ENCODE measurements at places on chromosomes 4 and X.

DNA sequence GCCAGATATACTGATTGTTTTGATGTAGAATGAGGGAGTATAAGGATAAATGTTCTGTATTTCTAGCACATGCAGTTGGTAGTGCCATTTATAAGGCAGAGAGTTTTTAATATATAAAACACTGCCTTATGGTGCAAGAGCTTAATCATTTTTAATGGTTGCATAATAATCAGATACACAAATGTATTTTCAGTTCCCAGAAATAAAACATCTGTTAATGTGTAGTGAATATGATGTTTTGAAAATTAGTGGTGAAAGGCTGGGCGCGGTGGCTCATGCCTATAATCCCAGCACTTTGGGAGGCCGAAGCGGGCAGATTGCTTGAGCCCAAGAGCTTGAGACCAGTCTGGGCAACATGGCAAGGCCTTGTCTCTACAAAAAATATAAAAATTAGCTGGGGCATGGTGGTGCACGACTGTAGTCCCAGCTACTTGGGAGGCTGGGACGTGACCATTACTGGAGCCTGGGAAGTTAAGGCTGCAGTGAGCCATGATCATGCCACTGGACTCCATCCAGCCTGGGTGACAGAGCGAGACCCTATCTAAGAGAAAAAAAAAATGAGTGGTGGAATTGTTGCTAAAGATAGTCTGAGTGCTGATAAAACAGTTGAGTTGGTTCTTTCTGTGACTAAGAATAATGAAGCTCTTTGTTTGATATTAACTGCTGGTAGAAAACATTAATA lies 29.3 kb downstream of the CLCN3 start:
- DNase-seq = no peak

DNA sequence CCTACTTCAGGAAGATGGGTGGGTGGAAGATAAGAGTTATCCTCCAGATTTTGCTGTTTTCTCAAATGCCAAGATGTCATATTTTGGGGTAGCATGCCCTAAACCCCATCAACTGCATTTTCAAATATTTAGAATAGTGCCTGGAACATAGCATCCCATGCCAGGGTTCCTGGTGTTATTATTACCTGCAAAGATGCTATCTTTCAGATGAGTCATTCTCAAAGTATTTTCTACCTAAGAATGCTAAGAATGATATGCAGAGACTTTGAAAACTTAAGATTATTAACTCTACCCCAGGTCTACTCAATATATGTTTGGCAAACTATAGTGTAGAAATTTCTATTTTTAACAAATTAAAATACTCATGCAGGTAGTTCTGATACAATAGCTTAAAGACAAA lies 934.3 kb upstream of the SLIT2 start:
- DNase-seq = no peak

- DNase-seq = peak; percentile 26
These were observed 10.6 kb upstream of the GPR174 start for GRCh38 chrX:79133904-79134303.

GRCh38 chrX:20454117-20454516 lies 187.4 kb upstream of the RPS6KA3 start:
- DNase-seq = no peak

DNA sequence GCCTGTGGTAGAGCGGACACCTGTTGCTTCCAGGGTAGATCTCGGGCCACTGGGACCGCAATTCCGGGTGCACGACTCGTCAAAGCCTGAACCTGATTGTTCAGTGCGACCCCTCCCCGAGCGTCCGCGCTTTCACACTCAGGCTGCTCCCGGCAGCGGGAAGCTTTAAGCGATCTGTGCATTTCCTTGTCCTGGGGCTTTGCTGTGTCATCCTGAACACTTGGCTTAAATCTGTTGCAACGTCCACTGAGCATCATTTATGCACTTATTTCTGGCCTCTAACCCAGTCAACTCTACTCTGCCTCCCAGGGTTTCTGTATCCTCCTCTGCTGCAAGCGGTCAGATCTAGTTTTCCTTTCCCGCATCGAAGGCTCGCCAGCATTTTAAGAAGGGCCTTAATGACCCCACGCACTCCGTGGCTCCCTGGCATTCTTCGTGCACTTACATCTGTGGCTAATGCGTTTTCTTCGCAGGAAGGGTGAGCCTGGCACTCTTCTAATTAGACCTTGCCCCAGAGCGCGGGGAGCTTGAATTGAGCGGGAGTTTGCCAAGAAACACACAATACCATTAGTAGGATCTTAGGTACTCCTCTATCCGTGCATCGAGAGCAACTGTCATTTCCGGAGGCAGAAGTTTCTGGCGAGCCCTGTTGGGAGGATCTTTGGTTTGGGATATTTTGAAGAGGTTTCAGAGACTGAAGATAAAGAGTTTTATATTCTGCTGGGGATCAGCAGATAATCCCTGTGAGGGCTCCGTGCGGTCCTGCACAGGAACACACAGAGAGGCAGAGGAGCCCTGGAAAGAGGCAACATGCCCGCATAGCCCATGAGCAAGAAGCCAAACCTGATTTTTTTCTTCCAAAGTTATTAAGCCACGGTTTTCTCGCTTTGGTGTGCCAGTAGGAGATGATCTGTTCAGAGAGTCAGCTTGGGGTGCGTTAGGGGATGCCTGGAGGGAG lies 654 bp upstream of the DDIT4L start:
- DNase-seq = no peak

DNA sequence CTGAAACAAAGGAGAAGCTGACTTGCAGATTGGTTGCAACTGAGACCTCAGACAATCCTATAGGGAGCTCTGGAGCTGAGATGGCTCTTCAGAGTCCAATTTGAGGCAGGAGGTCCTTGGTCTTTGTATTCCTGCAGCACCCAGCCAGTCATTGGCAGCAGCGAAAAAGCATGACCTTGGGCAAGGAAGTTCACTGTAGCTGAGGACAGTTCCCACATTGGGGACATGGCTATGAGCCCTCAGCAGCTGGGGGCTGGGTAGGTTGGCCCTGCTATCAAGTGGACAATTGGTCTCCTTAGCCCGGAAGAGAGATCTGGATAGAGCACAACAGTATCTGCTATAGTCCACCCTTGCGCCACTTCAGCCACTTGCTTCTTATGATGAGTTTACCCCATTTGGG lies 56.9 kb upstream of the ATP6AP2 start:
- DNase-seq = no peak

DNA sequence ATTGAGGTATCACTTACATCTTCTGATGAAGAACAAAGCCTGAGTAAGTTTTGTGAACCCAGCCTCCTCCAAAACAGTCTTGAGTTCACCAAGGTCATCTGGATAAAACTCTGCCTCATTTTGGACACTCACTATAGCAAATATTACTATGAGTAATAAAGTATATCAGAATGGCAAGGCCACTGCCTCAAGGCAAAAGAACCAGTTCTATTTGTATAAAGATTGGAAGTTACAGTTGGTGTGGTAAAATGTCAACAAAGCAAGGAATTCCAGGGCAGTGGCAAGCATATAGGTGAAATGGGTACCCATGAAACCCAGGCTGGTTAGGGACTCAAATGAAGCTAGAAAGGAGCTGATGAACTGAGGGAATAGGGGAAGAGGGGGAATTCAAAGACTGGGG lies 2.4 kb upstream of the ARHGEF6 start:
- DNase-seq = no peak

DNA sequence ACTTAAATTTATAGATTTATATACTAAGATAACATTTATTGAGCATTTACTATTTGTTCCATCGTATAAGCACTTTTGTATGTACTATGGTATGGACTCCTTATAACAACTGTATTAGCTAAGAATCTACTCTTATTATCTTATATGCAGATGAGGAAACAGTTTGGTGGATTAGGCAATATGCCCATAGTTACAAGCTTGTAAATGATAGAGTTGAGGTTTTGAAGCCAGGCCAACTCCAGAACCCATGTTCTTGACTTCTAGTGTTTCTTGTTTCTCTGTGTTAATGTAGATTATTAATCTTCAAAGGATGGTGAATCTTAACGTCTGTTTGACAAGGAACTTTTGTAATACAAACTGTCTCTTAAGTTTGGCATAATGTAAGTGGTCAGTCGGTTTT lies 71.3 kb downstream of the STIM2 start:
- DNase-seq = no peak

- DNase-seq = no peak
These were observed 13.9 kb upstream of the CT47A1 start for GRCh38 chrX:120999413-120999812.

GRCh38 chr4:159549098-159549518 lies 446.2 kb downstream of the RAPGEF2 start:
- DNase-seq = no peak

- peak; percentile 80 for DNase-seq
These were observed 11.2 kb upstream of the CCNQ start for GRCh38 chrX:153609917-153610835.

DNA sequence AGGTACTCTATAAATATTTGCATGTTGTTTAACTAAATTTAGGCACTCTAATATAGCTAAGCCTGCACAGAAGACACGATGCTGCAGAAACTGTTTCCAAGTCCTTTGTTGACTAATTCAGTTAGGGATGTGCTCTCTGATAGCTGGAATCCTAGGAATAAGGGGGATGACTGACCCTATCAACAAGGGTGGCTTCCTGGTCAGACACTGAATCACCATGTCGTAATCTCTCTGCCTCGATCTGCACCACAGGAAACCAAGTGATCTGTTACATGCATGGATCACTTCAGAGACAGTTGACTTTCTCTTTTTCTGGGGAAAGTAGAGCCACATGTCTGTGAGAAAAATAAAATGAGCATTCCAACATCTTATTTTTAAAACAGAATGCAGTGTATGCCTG lies 169.1 kb downstream of the GUCY2F start:
- DNase-seq = no peak

GRCh38 chrX:119231936-119232445 lies 4.1 kb upstream of the PGRMC1 start:
- no peak for DNase-seq

- no peak for DNase-seq
These were observed 332.0 kb downstream of the NR3C2 start for GRCh38 chr4:148110169-148110568.

DNA sequence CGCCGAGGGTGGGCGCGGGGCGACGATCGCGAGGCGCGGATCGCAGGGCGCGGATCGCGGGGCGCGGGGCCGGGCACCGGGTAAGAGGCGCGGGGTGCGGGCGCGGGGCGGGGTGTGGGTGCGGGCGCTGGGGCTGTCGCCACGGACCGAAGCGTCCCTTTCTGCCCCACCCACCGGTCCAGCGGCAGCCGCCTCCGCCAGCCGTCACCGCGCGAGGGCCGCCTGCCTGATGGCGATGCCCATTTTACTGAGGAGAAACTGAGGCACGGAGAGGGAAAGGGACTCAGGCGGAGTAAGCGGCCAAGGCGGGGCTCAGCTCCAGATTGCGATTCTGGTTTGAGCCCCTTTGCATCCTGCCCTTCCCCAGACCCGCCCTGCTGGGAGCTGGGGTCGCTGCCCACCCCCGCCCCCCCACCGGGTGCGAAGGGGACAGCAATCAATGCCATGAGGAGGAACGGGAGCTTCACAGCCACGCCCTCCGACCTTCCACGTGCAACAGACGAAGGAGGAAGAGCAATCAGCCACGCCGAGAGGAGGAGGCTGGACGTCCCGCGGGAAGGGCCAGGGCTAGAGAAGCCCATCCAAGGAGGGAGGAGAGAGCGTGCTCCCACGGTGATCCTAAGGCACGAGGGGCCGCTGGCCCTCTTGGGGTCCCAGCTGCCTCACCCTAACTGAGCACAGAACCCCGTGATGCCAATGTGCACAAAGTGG lies 10.9 kb upstream of the MAN2B2 start:
- DNase-seq = no peak

All from activated naive CD4-positive, alpha-beta T cell treated with anti-CD3 and anti-CD28 coated beads, Interleukin-2, amount 10 ng/mL, durations not matched to agents 7 days and 5 days (primary cell).